OCI-M1 (cell line): ENCODE measurements at places on chromosomes 3 and 15.

- DNase-seq: no peak
Observed at GRCh38 chr3:85576697-85577200, 618.0 kb downstream of the CADM2 start.

- no peak for DNase-seq
Observed at GRCh38 chr15:93382200-93382820, 293.3 kb upstream of the RGMA start.

DNA sequence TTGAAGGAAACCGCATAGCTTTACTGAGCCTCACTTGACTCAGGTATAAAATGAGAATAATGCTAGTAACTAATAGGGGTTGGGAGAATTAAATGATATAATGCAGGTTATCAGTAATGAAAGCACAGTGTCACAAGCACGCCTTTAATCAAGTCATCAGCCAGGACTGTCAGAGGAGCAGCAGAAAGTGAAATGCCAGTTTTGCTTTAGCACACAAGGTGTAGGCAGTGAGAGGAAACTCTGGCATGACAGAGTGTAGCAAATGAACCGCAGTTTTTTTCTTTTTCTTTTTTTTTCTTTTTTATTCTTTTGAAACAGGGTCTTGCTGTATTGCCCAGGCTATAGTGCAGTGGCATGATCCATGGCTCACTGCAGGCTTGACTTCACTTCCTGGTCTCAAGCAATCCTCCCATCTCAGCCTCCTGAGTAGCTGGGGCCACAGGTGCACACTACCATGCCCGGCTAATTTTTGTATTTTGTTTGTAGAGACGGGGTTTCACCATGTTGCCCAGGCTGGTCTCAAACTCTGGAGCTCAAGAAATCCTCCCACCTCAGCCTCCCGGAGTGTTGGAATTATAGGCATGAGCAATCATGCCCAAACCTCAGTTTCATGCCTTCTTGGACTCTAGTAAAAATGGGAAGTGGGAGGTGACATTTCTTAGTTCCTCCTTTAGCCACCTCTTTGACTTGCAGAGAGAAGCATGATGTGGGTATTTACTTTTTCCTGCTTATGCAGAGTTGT is 9.7 kb upstream of the SCAANT1 start:
- DNase-seq: peak; percentile 74

- no peak for DNase-seq
Observed at GRCh38 chr3:58027704-58028317, 19.6 kb downstream of the FLNB start.
